ENCODE measurements at places on chromosomes 3 and 15.

DNA sequence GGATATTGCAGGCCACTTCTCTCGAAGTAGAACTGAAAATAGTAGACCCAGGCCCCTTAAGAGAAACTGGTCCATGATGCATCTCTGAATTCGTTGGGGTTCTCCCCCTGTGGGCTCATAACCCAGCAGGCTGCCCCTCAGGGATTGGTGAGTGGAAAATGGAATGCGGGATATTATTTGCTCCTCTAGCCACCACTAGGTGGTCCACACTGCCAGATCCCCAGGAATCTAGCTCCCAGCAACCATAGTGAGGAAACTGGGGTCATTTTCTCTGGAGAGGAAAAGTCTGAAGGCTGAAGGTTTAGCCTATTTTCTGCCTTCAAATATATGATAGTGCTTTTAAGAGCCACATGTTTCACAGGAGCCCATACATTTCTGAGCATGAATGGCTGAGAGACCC lies 6.7 kb downstream of the CX3CR1 start:
- DNase-seq = no peak

DNA sequence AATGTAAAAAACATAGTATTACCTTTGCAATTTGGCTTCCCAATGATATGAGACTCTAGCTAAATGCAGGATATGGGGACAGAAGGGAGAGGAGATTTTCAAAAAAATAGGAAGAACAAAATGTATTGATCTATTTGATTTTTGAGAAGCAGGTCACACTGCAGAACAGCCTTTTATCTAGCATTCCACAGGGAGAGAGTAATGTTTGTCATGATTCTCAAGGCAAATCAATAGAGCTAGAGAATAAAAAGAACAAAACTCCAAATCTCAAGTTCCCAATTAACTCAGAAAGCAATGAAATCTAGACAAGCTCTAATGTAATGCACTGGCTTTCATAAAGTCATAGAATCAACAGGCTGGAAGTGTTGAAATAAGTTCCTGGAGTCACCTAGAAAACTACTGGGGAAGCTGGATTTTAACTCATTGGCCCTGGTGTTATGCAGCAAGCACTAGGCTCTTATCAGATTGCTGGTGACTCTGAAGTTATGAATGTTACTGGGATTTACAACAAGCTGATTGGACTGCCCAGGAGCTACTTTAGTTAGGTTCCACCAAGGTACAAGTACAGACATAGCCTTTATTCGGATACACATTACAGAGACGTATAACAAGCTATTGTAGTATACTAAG lies 442.8 kb downstream of the FGF12 start:
- no peak for DNase-seq

- DNase-seq = peak; percentile 4
These were observed 568 bp downstream of the CDHR4 start for GRCh38 chr3:49799105-49799504.

DNA sequence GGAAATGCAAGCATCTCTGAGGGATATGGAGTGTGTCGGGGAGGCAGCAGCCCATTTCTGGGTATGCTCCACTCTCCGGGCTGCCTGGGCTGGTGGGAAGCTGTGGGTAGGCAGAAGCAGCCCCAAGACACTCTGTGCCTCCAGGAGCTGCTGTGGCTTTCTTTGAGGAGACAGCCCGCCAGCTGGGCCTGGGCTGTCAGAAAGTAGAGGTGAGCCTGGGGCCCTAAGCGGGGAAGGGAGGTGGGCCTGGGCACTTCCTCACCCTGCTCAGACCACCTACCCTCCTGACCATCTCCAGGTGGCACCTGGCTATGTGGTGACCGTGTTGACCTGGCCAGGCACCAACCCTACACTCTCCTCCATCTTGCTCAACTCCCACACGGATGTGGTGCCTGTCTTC lies 1.7 kb downstream of the ACY1 start:
- DNase-seq = no peak

GRCh38 chr15:59315914-59316451 lies 56.7 kb downstream of the MYO1E start:
- DNase-seq = no peak

- DNase-seq = no peak
These were observed 18.3 kb downstream of the MSL2 start for GRCh38 chr3:136177876-136178275.

- no peak for DNase-seq
These were observed 25.0 kb upstream of the C3orf52 start for GRCh38 chr3:112061152-112061551.

DNA sequence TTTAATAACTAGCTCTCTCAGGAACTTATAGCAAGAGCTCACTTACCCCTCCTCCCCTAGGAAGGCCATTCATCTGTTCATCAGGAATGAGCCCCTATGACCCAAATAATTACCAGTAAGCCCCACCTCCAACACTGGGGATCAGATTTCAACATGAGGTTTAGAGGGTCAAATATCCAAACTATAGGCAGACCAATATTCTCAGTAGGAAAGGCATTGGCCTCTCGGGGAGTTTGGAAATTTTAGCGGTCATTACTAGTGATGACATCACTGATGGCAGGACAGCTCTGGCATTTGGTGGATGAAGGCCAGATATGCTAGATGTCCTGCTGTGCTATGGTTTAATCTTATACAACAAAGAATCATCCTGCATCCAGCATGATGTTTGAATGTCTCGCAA lies 15.2 kb upstream of the CD47 start:
- no peak for DNase-seq

- no peak for DNase-seq
These were observed 13.1 kb upstream of the RAB8B start for GRCh38 chr15:63176302-63176701.

- DNase-seq = peak; percentile 70
These were observed 18.7 kb downstream of the MGLL start for GRCh38 chr3:127803619-127804018.

GRCh38 chr15:32849769-32850668 lies 132.2 kb downstream of the GREM1 start:
- DNase-seq = no peak

DNA sequence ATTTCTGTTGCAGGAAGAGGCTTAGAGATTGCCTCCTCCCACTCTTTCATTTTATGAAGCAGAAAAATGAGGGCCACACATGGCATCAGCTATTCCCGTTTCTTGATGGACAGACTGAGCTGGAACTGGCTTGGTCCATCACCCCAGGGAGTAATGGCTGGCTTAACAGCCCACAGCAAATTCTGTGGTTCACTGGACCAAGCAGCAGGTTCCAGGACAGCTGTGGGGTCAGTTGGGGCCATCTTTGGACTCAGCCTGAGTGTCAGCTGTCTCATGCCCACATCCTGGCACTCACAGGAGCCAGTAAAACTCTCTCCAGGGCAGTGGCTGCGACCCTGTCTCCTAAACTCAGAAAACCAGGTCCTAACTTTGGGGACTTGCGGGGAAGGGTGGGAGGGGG lies 36.5 kb downstream of the ZDHHC19 start:
- DNase-seq = no peak

GRCh38 chr3:127491323-127491722 lies 99.2 kb downstream of the TPRA1 start:
- DNase-seq = no peak

GRCh38 chr15:85792912-85793590 lies 1.7 kb downstream of the KLHL25 start:
- no peak for DNase-seq
